ENCODE measurements at places on chromosomes 5 and 9. TPM values are rescaled to one million over a fixed set of nuclear protein-coding genes. Genes with fewer than 3 reads are reported as not detected.

Gene FBP2
- not detected for total RNA-seq

Gene GMCL2
- not detected for total RNA-seq

Gene GFI1B
- total RNA-seq, result not detected

Gene HMCN2
- not detected for total RNA-seq

Gene HNRNPAB
- 146 TPM for total RNA-seq

Gene CNTNAP3B
- total RNA-seq, result 51.5 TPM

Gene MCTP1
- 9.0 TPM for total RNA-seq

Gene GZMA
- total RNA-seq, result not detected

Gene NINJ1
- 150 TPM for total RNA-seq

GRCh38 chr9:120014796-120015195 is 565.2 kb downstream of the CDK5RAP2 start:
- DNase-seq, result no peak

DNA sequence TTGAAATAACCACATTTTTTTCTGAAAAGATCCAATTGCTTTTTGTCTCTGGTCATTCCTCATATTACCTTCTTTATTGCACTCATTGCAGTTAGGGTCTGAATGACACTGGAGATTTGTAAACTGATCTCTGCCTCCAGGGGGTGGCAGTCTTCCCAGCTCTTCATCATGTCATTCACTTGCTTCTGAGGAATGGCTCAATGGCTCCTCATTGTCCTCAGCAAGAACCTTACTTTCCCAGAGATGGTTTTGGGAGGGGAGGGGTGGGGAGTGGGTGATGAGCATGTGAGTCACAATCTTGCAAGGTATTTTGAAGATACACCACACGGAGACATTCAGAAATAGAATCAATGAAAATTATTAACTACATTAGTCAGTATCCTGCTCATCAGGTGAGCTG is 159.8 kb upstream of the GAS1 start:
- no peak for DNase-seq

- DNase-seq, result no peak
Measured at GRCh38 chr5:73938938-73939320, 312.9 kb downstream of the ARHGEF28 start.

DNA sequence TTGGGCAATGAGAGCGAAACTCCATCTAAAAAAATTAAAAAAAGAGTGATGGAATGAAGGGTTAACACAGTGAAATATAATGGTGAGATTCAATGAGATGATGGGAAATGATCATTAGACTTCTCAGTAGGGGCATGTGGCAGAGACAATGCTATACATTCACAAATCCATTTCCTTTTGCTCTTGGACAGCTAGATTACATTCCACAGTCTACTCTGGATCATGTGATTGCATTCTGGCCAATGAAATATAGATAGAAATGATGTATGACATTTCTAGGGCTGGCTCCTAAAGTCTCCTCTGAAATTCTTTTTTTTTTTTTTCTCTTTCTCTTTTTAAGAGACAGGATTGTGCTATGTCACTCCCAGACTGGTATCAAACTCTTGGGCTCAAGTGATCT is 3.8 kb upstream of the GALT start:
- no peak for DNase-seq

GRCh38 chr5:39599721-39600431 is 175.1 kb upstream of the DAB2 start:
- no peak for DNase-seq

DNA sequence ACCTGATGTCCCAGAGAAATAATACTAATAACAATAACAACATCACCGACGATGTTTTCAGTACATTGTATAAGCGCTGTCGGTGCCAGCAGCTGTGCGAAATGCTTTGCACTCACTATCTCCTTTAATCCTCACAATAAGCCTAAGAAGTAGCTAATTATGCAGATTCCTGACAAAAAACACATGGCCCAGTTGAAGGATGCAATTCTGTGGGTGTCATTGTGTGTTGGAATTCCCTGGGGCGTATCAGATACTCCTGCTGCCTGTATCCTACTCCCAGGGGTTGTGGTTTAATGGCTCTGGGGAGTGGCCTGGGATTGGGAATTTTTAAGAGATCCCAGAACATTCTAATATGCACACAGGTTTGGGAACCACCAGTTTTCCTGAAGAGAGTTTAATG is 154.0 kb downstream of the RGS3 start:
- DNase-seq, result no peak

DNA sequence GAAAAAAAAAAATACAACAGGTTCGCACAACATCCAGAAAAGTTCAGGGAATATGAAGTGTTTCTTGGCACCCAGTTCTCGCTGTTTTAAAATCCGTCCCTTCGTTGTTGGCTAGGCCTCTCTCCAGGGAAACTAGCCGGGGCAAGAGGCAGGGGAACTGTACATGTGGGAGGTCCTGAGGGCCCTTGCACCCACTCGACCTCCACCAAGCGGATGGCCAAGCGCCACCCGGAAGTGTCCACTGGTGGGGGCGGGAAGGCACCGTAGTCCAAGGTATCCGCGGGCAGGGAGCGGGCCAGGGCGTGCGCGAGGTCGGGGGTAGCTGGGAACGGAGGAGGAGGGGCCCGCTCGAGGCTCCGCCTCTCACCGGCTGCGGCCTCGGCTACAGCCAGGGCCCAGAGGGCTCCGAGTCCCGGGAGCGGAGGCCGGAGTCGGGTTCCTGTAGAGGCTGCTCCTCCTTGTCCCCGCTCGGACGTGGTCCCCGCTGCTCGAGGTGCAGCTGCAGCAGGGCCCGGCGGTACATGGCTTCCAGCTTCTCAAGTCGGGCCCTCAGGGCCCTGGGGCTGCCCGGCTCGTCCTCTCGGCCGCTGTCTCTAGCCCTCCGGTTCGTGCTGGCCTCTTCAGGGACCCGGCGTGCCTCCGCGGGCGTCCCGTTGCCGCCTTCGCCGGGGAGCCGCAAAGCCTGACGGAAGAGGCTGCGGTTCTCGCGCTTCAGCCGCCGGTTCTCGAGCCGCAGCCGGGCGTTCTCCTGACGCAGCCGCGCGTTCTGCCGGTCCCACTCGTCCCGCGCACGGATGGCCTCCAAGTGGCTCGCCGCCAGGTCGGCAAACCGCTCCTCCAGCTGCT is 720 bp downstream of the TUSC1 start:
- no peak for DNase-seq

DNA sequence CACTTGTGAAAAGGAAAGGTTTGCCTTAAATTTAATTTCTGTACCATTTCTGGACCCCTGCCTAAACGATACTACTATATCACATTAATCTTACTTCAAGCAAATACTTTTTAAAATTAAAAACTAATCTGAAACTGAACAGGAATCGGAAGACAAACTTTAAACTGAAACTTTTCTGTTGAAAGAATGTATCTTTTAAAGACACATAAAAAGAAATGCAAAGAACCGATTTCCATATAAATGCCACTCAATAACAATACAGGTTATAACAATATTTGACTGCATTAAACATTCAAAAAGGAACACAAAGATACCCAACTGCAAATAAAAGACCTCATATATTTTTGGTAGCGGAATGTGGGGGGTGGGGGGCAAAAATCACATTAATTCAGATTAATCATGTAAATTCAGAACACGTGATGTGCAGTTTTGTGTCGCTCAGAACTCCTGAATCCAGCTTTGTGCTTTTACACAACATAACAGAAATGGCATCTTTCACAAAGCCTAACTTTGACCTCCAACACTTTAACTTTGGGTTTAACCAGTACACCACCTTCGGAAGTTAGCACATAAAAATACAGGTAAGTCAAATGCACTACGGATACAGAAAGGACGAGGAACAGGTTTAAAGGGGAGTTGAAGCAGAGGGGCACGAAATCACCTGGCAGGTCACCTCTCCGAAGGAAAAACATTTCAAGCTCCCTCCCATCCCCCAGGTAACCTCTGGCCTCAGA is 925 bp downstream of the LIFR start:
- DNase-seq, result no peak

DNA sequence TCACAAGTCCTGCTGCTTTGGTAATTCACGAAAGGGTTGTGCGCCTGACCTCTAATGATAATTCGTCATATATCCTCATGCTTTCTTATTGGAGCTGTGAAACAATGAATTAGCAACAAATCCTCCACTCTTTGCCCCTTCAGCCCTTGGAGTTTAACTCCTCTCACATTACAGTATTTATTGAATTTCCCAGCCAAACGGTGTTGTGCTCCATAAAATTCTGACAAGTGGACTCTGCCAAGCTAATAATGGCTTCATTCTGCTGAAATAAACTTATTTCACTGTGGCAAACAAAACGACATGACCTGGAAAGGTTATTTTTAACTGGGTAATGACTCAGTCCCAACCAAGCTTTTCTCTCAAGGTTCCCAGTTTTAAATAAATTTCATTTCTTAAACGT is 984.4 kb upstream of the DMAC1 start:
- no peak for DNase-seq

DNA sequence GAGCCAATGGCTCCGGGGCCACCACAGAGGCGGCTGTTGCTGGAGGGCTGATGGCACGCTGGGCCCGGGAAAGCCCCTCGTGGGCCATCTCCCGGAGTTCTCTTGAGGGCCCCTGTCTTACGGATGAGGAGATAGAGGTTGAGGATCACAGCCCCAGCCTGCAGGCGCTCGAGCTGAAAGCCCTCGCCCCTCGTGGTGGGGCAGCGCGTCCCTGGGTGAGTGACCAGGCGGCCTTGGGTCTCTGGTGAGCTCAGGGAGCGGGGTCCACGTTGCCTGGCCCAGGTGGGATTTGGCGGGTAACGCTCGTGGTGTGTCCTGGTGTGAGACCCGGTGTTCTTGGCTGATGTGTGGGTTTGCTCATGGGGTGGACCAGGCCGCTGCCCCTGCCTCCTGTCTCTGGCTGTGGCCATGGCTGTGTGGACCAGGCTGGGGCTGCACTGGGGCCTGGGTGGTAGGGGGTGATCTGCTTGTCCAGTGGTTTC is 38.9 kb downstream of the RXRA start:
- DNase-seq, result no peak

- no peak for DNase-seq
Measured at GRCh38 chr5:144028058-144028457, 142.4 kb downstream of the YIPF5 start.

GRCh38 chr9:82555431-82556051 is 507.4 kb downstream of the RASEF start:
- no peak for DNase-seq

- DNase-seq, result no peak
Measured at GRCh38 chr9:93669116-93669957, 93.0 kb downstream of the PHF2 start.

DNA sequence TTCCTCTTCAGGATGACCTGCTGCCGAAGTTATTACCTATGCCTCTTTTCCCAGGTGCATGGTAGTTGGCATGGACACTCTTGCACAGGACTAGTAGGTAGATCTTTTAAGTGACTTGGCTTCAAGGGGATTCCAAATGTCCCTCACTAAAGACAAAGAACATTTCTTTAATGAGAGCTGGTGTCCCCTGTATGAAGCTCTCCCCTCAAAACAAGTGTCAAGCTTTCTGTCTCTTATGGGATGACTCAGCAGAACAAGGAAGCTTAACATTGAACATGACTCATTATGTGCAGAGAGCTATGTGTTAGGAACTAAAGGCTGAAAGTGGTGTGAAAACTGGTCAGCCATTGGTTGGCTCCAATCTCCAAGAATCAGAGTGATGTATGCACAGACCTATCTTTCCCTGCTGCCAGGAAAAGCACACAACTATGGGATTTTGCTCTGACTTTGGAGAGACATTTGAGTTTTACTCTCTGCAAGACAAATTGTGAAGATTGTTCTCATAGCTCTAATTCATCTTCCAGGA is 120.5 kb downstream of the PRDM6 start:
- peak; percentile 16 for DNase-seq

DNA sequence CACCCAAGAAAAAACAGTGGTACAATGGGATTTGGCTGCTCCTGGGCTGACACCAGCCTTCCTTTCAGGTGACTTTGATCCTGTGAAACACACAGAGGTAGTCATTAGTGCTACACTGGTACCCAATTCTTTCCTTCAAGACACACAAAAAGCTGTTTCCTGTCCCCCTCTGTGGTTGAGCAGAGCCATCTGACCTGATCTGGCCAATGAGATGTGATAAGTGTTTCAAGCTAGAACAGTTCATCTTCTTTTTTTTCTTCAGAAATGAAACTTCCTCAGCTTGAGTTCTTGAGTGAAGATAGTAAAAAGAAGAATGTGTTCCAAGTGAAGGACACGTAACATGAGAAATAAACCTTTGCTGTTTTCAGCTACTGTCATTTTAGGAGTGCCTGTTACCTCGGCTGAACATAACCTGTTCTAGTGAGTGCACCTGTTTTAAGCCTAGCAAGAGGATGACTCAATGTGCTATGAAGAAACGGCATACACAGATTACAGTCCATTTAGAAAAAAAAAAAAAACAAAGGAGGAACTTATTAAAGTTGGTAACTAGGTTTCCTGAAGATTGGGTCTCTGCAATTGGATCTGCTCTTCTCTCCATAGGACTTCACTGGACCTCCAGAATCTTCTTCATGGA is 287.8 kb downstream of the GAS1 start:
- DNase-seq, result no peak

GRCh38 chr9:35267710-35268109 is 105.9 kb downstream of the UNC13B start:
- no peak for DNase-seq

GRCh38 chr5:84218546-84218945 is 166.1 kb downstream of the EDIL3 start:
- DNase-seq, result no peak
